ENCODE measurements at places on chromosomes 11 and 22.

GRCh38 chr11:85414175-85414574, 213.0 kb downstream of the DLG2 start:
- DNase-seq, result no peak

DNA sequence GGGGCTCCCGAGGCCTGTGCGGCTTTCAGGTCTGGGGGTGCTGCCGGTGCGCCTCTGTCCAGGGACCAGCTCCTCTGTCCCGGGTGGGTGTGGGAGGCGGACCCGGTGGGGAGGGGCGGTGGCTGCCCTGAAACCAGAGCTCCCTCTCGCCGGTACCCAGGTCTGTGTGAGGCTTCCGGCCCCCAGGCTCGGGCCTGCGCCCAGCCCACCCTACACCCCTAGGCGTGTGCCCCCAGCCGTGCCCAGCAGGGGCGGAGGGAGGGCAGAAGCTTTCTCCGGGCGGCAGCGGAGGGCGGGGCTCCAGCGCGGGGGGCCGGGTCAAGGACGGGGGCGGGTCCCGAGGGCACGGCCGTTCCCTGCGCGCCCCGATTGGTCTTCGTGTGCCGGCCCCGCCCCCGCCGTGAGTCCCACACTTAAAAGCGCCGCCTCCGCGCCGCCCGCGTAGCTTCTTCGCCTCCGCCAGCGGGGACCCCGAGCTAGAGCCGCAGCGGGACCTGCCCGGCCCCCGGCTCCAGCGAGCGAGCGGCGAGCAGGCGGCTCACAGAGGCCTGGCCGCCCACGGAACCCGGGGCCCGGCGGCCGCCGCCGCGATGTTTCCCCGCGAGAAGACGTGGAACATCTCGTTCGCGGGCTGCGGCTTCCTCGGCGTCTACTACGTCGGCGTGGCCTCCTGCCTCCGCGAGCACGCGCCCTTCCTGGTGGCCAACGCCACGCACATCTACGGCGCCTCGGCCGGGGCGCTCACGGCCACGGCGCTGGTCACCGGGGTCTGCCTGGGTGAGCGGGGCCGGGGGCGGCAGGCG, 616 bp downstream of the PNPLA2 start:
- DNase-seq, result peak; percentile 66

GRCh38 chr11:62186195-62186594, 3.8 kb upstream of the SCGB1D1 start:
- no peak for DNase-seq

- DNase-seq, result no peak
These were observed 9.8 kb upstream of the ARHGEF17 start for GRCh38 chr11:73298233-73298632.

DNA sequence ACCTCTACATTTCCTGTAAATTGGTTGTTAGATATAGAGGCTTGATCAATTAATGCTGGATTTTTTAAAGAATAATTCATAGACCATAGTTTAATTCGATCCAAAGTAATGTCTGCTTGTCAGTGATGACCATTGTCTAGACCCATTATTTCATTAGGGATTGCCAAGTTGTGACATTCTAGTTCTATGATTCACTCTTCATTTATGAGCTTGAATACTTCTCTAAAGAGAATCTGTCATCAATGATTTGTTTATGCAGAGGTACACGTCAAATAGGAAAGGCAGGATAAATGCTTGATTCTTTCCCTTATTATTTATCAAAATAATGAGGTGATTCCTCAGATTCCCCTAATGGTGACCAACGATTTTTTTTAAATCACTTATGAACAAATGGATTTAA, 24.0 kb upstream of the ROBO3 start:
- DNase-seq, result no peak

DNA sequence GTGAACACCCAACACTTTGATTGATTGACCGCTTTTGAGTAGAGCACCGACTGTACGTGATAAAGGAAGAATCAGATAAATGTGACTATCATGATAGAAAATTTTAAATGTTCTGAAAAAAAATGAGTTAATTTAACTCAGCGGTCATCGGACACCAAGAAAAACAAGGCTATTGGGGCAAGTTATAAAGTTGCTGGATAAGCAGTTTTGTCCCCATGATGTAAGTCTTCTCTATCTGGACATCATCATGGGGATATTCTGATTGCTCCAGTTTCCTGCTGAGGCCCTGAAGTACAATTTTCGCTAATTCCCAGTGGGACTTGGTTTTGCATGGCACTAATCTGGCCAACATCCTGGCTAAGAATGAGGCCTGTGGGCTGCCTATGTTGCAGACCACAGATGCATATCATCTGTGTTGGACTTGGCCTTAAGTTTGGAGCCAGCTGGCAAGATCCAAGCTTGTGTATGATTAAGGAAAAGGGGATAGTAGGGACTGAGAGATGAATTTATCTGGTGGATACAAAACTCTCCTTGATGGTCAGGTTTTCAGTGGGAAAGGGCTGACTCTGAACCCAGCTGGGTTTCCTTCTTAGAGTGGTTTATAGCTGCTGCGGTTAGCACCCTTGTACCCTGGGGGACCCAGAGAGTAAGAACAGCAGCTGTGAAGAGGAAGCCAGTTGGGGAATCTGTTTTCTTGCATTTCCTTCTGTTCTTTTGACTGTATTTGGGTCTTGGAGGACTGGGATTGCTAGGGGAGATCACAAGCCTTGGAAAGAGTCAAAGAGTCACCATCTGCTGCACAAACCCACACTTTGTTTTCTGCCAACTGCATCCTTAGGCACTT, 118.3 kb downstream of the SEZ6L start:
- DNase-seq, result no peak

- no peak for DNase-seq
These were observed 1.3 kb upstream of the LPXN start for GRCh38 chr11:58576887-58577471.

DNA sequence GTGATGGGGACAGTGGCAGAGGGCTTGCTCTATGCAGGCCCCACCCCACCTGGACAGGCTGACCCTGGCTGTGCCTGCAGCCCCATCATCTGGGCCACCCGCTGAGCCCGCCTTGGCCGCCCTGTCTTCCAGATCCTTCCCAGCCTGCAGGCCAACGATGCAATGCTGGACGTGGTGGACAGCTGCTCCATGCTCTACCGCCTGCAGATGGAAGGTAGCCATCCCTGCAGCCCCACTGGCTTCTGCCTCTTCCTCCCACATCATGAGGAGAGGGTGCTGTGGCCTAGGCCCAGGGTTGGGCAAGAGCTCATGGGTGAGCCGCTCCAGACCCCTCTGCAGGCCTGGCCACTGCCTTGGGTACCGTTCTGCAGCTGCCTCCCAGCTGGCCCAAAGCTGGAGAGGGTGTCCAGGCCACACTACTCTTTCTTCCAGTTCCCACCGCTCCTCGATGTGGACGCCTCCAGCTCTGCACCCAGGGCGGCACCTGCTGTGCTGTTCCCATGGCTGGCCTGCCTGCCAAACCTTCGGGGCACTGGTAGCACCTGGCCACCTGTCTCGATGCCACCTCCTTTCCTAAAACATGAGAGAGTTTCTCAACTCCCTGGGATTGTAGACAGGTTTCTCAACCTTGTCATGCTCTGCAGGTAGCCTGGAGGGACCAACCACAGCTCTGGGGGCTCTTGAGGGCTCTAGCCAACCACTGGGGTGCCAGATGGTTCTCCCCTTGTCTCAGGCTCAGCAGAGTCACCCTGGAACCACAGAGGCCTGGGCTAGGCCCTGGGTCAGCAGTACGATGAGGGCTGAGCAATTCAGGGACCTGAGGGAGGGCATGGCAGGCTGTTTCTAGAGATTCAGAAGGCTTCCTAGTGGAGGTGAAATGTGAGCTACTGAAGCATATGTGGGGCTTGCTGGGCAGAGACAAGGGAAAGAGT, 9.5 kb upstream of the GTSE1 start:
- DNase-seq, result no peak

DNA sequence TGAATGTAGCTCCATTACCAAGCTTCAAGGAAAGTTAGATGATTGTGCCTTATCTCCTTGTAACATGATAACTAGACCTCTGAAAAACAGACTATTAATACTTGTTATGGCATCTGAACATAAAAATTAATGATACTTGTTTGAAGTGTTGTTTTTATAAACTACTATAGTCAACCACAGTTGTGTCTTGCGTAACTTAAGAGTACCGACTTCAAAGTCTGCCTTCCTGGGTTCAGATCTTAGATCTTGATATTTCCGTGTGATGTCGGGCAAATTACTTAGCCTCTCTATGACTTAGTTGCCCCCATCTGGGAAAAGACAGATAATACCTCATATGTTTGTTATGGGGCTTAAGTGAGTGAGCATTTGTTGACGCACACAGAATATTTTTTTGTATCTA, 906.5 kb downstream of the JRKL start:
- no peak for DNase-seq

DNA sequence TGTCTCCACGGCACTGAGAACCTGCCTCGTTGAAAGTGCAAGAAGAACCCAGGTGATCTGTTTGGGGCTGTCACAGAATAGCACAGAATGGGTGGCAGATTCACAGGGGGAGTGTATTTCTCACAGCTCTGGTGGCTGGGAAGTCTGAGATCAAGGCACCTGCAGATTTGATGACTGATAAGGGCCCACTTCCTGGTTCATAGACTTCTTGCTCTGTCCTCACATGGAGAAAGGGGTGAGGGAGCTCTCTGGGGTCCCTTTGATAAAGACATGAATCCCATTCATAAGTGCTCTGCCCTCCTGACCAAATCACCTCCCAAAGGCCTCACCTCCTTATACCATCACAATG, 198.5 kb upstream of the SORL1-AS1 start:
- DNase-seq, result no peak

DNA sequence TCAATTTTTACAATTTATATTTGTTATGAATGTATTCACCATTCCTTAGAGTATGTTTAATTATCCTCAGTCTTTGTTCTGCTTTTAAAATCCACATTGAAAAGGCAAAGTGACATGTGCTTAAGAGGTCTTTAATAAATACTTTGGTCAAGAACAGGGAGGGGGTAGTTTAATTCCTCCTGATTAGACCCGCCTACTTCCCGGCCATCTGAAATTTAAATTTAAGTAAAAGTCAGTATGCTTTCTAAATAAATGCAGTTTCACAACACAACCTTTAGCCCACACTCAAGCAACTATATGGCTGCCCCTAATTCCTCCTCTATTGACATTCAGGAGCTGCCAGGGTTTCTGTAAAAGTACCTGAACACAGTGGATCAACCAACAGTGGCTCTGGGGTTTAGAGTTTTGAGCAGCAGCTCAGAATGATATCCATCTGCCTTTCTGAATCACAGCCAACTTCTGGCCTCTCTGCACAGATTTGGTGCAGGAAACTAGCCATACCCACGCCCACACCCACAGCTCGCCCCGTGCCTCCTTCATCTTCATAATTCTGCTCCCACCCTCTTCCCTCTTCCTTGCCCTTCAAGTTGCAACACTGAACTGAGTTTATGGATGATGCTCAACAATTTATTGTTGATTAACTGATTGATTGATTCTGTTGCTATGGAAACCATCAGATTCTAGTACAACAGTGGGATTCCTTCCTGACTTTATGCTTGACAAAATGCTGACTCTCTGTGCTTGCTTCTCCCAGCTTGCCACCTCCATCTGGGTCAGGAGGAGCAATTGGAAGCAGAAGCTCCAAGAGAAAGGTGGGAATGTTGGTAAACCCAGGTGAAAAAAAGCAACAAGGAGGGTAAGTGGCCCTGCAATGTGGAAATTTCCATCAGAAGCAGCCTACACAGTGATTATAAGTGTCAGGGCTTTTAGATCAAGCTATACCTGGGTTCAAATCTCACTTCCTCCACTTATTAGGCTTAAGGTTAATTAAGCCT, 70.8 kb downstream of the PANX1 start:
- no peak for DNase-seq

- DNase-seq, result no peak
These were observed 184.0 kb upstream of the GUCY1A2 start for GRCh38 chr11:107202241-107202640.

- no peak for DNase-seq
These were observed 31.4 kb downstream of the KCNC1 start for GRCh38 chr11:17766073-17766359.

GRCh38 chr11:62147545-62147944, 23.7 kb downstream of the INCENP start:
- DNase-seq, result no peak

All from amniotic stem cell (primary cell).